Stimulated activated CD8-positive, alpha-beta memory T cell treated with anti-CD3 and anti-CD28 coated beads, Interleukin-7, amount 100 ng/mL, for 1 hour (primary cell): ENCODE measurements at places on chromosomes 7 and 10.

- no peak for DNase-seq
Observed at GRCh38 chr10:114626841-114627240, 31.2 kb downstream of the ABLIM1 start.

- DNase-seq = no peak
Observed at GRCh38 chr10:113399065-113399464, 153.8 kb upstream of the HABP2 start.

DNA sequence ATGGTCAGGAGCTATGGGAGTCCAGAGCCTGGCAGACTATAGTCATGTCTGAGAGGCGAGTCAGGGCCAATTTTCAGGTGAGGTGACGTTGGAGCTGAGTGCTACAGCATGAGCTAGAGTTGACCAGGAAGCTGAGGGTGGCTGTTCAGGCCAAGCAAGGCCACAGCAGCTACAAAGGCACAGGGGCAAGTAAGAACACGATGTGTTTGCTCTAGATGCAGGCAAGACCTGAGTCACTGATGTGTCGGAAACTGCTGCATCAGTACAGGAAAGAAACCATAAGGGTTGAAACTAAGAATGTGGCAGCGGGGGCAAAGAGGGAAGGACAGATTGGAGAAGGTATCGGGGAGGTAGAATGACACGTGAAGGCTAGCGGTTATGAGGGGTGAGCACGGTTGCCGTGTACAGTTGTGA is 11.8 kb upstream of the RRP12 start:
- DNase-seq = no peak

- no peak for DNase-seq
Observed at GRCh38 chr10:18418541-18419215, 232.7 kb downstream of the NSUN6 start.

DNA sequence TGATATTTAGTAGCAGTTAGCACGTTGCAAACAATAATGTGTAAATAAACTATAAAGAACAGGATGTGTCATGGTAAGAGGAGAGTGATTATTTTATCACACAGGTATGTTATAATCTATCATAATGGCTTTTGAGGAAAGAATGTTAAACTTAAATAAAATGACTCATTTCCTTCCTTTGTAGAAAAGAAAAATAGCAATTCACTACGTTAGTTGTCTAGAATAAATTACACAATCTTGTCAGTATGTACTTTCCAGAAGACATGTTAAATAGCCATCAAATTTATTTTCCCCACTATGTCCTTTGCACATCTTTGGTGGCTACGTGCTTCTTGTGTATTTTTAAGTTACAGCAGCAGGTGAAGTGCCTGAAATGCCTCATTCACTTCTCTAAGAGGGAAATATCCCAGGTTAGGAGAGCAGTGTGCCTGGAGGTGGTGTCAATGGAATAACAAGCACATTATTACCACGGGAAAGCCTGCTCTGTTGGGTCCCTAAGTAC is 133.8 kb downstream of the SEMA3A start:
- DNase-seq = no peak

GRCh38 chr10:79490400-79491142 is 21.8 kb upstream of the EIF5AL1 start:
- DNase-seq = no peak

DNA sequence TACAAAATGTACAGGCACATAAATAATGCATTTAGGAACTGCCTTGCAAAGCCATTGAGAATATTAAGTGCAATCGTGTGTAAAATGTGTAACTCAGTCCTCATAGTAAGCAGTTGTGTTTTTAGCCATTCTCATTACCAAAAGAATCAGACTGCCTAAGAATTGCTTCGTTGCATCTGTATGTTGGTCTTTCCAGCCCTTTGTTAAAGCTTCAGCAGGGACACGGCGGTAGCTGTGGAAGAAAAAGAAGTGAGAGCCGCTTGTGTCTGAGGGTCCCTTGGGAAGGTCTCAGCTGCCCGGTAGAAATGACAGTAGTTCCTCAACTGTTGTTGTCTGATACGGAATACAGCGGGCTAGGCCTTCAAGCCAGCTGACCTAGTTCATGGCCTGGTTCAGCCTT is 22.8 kb upstream of the ACSL5 start:
- no peak for DNase-seq

DNA sequence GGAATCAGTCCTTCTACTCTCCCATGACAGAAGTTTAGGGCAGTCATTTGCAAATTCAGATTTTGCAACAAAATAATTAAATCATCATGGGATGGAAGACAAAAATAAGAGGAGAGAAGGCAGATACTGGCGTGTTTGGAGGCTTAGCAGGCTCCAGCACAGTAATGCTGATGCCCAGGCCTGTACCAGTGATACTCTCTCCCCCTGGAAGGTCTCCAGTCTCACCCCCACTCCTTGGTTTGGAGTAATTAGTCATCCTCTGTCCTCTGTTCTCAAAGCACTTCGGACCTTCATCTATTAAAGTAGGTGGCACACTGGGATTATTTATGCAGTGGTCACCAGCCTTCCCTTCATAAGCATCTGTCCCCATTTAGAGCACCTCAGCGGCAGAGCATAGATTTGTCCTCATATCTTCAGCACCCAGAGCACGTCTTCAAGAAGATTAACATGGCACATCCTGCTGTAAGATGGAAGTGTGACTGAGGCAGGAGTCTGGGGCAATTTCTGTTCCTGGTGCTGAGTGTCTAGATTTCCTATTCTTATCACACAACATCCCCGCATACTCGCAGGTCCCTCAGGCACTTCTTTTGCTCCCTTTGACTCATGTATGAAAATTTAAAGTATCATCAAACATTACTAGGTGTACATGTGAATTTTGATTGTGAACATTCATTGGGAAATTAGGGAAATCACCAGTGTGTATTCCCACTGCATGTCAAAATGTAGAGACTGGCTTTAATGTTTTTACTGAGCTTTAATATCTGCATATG is 31.3 kb upstream of the TRIL start:
- DNase-seq = no peak

GRCh38 chr10:13001041-13001886 is at the start of gene CCDC3:
Gene CCDC3 (minus strand): TSS chr10:13001713. CDS start chr10:13001570, 143 bp downstream.
- DNase-seq = no peak

DNA sequence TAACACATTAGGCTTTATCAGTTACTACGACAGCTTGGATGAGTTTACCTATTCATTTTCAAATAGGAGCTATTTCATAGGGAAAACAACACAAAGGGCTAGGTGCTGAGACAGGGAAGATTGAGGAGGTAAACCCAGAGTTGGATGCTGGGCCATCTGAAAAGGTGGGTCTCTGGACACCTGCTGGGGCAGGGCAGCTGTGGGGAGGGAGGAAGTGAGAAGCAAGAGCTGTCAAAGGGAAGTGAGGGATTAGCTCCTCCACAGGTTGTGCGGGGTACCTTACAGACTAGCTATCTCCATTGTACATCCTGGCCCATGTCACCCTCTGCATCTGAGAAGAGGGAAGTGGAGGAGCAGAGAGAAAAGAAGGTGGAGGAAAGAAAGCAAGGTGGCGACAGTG is 48.9 kb downstream of the BLNK start:
- DNase-seq = no peak

DNA sequence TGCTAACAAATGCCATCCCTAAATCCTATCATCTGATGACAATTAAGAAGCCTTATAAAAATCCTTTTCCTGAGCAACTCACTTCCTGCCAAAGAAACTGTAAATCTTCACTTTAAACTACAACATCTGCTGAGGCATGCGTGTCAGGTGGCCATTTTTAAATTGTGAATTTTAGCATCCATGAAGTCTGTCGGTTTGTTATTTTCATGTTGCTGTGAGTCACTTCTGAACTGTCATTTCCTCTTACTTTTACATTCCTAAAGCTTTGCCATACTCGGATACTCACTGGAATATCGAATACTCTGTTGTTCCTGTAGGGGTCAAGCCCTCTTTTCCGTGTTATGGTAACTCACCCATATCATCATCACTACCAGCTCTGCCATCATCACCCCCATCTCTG is 34.3 kb upstream of the TMEM26 start:
- no peak for DNase-seq

GRCh38 chr7:149670288-149670687 is 103.1 kb downstream of the ZNF467 start:
- no peak for DNase-seq

DNA sequence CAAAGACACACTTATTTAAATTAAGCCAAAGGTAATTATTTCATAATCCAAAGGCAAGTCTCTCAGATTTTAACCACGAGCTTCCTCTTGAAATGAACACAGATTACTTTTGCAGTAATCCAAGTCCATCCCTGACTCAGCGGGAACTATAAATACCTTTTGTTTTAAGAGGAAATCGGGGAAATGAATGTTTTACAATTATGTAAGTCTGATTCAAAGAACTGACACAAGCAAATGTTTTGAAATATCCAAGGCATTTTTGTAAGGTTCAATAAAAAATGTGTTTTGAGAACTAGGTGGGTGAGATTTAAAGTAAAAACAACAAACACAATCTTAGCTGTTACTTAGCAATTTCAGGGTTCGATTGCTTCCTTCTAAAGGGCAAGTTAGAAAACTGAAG is 179.8 kb upstream of the ASAH2 start:
- no peak for DNase-seq

DNA sequence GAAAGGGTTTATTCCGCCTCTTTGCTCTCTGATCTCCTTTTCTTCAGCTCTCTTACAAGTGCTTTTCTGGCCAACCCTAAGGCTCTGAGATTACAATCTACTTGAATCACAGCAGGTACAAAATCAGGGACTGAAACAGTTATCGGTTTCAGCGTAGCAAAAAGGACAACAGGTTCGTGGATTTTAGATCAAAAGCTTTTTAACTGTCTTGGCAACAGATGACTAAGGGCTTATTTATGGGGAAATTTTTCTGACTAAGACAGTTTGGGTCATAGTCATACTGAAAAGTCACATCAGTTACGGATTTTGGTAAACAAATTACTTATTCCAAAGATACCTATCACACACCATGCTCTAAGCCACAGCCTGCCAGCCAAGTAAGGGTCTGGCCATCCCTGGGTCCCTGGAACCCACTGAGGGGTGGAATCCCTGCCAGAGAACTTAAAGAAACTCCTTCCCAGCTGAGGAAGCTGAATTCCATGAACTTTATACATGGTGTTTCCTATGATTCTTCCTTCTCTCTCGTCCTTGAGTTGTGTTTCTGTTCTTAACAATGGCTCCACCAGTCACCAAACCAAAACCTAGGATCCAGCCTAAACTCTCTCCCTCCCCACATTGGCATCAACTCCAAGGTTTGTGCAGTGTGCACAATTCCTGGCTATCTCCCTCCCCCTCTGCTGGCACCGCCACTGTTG is 169.3 kb downstream of the FAM107B start:
- DNase-seq = no peak

GRCh38 chr10:109886781-109887140 is 36.5 kb downstream of the XPNPEP1 start:
- no peak for DNase-seq

GRCh38 chr7:116037401-116037800 is 6.8 kb upstream of the TFEC start:
- DNase-seq = no peak

DNA sequence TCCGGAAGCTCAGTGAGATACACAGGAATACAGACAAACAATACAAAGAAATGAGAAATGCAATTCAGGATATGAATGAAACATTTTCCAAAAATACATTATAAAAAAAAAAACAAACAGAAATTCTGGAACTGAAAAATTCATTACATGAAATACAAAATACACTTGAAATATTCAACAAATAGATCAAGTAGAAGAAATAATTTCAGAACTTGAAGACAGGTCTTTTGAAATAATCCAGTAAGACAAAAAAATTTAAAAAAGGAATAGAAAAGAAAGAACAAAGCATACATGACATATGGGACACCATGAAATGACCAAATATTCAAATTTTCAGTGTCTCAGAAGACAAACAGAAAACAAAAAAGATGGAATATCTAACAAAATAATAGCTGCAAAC is 102.5 kb downstream of the ALOX5 start:
- no peak for DNase-seq

- no peak for DNase-seq
Observed at GRCh38 chr7:8060241-8060640, 91.6 kb downstream of the GLCCI1 start.

GRCh38 chr7:97512441-97513207 is 219.3 kb upstream of the TAC1 start:
- no peak for DNase-seq

DNA sequence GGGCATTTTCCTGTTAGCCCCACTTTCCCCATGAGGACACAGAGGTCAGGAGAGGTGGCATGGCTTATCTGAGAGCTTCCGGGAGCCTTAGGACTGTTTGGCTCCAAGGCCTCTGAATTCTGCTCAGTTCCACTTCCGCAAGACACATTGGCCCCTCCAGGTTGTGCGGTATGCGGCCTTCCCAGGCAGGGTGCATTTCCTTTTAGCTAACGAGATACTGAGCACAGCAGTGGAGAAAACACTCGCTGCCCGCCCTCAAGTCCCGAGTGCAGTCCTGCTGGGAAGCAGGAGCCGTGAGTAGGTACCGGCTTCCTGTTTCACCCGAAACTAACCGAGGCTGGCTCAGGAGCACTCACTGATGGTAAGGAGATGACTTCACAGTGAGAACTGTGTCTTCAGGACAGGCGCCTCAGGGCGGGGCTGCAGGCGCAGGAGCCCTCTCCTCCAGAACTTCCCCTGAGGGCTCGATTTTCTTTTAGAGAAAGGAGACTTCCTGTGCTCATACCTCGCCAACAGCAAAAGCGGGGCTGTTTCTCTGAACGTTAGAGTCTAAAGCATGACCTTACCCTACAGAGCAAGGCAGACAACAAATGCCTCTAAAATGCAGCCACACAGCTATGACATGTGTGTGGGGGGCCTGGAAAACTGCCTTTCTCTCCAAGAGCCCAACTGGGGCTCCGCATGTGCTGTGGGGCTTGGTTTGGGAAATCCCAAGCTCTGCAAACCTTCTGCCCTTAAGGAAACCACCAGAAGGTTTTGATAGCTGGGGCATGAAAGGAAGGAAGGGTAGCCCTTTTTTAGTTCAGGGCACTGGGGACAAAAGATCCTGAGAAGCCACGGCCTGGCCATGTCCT is 25.9 kb downstream of the RGS10 start:
- DNase-seq = no peak

GRCh38 chr7:79454361-79454960 is 994 bp upstream of the MAGI2 start:
- no peak for DNase-seq

GRCh38 chr10:79222186-79222585 is 125.1 kb upstream of the PPIF start:
- no peak for DNase-seq

- DNase-seq = no peak
Observed at GRCh38 chr7:21749378-21749777, 196.3 kb downstream of the CDCA7L start.
